ENCODE measurements at places on chromosomes 16 and 17.

DNA sequence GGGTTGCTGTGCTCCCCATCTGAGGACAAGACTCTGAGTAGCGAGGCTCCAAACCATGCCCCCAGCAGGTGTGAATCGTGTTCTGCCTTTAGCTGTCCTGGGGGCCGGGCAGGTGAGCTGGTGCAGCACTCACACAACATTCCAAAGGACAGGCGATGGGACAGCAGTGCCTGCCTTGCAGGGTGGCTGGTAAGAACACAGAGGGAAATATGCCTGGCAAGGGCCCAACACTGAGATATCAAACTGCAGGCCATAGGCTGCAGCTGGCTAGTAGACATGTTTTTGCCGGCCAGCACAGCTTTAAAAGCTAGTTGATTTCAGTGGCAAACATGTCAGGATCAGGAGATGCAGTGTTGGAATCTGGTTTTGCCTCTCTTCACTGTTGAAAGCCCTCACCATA lies 23.6 kb downstream of the CLEC16A start:
- DNase-seq = no peak

DNA sequence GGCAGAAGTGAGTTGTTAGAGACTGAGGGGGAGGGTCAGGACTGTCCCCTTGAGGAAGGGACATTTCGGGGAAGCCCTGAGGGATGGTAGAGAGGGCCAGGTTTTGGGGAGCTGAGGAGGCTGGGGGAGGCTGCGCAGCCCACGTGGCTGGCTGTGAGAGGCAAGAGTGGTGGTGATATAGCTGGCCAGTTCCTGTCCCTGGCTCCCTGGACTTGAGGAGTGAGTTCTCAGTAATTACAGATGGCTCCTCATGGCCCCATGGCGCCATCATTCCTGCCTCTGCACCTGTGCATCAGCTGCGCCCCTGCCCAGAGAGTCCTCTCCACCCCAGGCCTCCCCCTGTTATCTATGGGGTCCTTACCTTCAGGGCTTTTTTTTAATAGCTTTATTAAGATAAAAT lies 30.3 kb downstream of the MPRIP start:
- DNase-seq = no peak

DNA sequence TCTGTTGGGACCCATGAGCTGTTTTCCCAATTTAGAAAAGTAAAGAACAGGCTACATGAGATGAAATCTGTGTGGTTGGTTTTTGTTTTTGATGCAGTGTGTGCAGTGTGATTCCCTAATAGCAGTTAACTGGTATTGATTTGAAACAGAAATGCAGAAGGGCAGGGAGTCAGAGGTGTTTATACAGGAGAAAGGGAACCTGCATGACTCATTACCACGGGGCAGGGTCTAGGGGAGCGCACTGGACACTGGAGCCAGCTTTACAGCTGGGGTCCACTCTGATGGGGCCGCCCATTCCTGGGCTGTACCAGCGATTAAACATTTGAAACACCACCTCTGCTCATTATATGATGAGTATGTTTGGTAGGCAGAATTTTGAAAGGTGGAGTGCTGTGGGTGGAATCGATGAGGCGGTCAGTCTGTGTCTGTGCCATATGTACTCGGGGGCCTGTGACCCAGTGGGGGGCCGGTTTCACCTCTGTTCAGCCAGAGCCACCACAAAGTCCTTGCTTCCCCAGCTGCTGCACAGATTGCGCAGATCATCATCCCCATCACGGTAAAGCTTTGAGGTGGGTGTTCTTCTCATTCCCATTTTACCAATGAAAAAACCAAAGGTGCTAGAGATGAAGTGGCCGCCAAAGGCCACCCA lies 142.5 kb downstream of the CMIP start:
- no peak for DNase-seq

DNA sequence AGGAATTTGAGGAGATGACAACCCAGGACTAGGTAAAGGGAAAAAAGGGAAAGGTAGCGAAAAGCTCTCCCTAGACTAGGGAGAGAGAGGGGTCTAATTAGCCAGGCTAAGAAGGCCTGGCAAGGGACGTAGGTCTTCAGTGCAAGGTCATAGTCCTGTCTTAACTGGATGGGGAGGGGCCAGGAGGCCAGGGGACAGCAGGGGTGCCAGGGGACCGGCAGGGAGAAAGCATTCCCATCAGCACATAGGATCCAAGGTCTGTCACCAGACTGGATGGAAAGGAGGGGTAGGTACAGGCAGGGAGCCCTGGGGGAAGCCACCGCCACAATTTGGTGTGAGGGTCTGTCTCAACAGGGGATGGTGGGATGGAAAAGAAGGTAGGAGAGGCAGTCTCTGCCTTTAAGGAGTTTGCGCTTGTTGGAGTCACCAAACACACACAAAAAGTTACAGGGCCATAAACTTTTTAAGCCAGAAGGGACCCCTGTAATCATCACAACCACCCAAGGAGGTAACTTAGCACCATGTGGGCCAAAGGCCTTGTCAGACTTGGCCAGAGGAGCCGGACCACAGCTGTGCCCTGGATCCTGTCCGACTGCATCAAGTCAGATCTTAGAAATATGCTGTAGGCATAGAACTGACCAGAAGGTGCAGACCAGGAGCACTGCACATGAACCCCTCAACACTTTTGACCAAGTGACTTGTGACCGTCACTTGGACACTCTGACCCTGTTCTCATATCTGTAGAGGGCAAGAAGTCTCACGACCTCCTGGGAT lies 10.0 kb downstream of the AXIN2 start:
- DNase-seq = no peak

DNA sequence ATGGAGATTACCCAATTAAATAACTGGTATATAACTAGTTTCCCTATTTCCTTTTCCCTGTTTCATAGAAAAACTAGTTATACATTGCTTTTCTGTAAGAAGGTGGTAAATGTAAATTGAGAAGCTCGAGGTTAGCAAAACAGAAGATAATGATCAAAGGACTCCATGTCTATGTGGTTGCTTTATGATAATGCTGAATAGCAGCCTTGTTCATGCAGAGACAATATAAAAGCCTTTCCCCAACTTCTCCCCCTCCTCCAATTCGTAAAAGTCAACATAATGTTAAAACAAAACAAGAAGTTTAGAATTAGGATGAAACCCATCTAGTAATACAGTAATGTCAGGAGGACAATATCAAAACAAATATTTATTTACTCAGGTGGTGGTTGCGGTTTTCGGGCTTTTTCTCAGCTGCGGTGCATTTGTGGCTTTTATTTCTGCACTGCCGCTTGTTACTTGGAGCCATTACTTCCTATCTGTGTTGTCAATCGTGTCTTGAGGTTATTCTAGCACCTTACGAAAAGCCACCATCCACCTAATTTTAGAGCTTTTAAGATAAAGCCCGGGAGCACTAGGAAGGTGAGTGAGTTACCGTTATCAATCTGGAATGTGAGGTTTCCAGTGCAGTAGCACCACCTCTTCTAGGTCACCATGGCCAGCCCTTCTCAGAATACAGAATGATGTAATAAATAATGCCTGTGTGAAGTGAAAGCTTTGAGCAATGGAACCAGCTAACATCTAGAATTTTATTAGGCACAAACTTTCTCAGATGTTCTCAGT lies 297.5 kb downstream of the CDH13 start:
- DNase-seq = no peak

GRCh38 chr16:15983898-15984297 lies 34.5 kb downstream of the ABCC1 start:
- no peak for DNase-seq

- no peak for DNase-seq
Observed at GRCh38 chr17:50451943-50452629, 16.6 kb downstream of the CHAD start.

GRCh38 chr16:47917118-47917517 lies 238.7 kb downstream of the ABCC12 start:
- DNase-seq = no peak

DNA sequence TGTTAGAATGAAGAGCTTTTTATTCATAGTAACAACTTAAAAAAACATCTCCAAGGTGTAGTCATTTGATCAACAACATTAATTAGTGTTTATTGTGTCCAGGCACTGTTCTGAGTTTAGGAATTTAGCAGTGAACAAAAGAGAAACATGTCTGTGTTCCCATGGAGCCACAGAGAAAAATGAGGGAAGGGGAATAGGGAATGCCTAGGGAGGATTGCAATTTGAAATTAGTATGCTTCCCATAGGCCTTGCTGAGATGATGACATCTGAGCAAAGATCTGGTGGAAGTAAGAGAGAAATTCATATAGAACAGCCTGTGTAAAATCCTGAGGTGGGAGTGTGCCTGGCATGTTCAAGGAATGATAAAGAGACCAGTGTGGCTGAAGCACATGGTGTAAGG lies 318.0 kb downstream of the BCAS3 start:
- no peak for DNase-seq

GRCh38 chr16:68345351-68345810 lies 34.6 kb downstream of the PRMT7 start:
- DNase-seq = no peak

DNA sequence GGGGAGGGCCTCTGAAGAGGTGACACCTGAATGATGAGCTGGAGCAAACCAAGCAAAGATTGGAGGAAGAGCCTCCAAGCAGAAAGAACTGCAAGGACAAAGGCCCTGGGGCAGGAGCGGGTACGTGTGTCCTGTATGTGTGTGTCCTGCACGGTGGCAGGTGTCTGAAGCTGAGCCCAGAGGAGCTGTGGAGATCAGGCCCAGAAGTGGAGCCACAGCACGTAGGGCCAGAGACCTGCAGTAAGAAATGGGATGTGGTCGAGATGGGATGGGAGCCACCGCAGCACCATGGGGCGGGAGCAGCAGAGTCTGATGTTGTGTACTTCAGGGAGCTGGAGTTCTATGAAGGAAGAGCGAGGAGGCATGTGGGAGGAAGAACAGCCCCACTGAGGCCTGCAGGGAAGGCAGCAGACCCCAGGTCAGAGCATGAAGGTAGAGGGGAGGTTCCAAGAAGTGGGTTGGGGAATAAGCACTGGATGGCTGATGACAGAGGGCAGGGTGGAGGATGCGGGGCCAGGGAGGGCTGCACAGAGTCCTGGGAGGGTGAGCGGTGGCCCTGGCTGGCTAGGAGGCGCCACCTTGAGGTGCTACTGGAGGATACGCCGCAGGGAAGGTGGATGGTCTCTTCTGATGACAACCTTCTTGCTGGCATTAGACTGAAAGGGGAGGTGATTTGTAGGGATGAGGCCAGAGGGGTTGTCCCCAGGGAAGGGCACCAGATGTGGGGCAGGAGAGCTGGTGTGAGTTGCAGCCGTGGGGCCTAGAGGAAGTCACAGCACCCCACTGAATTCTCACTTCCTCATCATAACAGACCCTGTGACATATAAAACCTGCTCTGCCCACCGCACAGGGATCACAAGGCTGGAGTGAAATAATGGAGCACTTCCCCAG lies 10.6 kb upstream of the CETP start:
- DNase-seq = peak; percentile 35

DNA sequence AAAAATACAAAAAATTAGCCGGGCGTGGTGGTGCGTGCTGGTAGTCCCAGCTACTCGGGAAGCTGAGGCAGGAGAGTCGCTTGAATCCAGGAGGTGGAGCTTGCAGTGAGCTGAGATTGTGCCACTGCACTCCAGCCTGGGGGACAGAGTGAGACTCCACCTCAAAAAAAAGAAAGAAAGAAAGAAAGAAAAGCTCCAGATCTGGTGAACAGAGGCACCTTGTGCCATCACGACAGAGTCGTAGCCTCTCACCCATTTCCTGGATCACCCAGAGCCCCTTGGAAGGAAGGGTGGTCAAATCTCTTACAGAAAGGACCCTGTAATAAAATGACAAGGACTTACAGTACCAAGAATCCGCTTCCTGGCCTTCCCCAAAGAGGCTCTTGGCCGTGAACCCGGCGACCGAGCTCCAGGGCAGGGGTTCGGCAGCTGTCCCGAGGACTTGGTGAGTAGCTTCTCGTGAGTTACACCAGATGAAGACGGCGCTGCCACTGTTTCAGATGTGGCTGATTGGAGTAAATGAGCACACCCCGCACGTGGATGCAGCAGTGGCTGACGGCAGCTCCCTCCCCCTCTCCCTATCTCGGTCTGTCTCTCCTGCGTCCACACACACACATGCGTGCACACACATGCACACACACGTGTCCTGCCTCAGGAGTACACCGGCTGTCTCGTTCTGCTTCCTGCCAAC lies 13.5 kb downstream of the LGALS3BP start:
- no peak for DNase-seq

DNA sequence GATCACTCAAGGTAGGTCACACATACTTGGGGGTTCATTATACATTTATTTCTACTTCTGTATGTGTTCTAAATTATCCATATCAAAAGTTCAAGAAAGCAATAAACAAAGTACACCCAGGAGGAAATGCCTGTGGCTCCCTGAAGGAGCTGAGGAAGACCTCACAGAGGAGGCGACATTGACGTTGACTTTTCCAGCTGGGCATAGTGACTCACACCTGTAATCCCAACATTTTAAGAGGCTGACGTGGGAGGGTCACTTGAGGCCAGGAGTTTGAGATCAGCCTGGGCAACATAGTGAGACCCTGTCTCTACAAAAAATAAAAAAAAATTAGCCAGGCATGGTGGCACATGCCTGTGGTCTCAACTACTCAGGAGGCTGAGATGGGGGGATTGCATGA lies 16.3 kb downstream of the ITGAD start:
- no peak for DNase-seq

DNA sequence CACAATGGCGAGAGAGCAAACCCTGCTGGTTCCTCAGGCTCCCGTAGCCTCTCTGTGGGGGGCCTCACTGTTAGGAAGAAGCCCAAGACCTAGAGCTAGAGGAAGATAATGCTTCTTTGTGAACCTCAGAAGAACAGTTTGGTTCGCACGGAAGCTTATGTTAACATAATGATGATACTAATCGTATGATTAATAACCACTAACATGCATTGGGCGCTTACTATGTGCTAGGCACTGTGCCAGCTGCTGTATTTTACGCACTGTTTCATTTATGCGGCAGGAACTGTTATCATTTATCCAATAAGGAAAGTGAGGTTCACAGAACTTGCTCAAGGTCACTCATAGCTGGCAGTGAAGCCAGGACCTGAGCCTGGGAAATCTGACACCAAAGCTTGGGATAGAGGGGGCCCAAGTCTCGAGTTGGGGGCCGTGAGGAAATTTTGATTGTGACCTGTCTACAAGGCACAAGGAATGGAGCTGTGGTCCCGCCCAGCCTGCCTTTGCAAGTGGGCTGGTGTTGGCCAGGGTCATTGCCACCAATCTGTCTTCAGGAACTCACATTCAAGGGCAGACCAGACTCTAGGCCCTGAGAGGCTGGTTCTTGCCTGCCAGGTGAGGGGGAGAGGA lies 6.8 kb downstream of the PRCD start:
- no peak for DNase-seq

All from head of caudate nucleus (tissue), 42 donors.